Liver (tissue), 10 donors: ENCODE measurements at places on chromosomes 4 and X. TPM values are rescaled to one million over a fixed set of nuclear protein-coding genes. Genes with fewer than 3 reads are reported as not detected.

- no peaks in the 10 kb centered on the region for H3K27me3 ChIP-seq
- no peak for DNase-seq
- H3K4me1 ChIP-seq, result no peaks in the 10 kb centered on the region
- H3K27ac ChIP-seq, result no peak overlapping the region
- H3K36me3 ChIP-seq, result no peaks in the 10 kb centered on the region
- no peak overlapping the region for H3K4me3 ChIP-seq
Observed at GRCh38 chrX:95885074-95885473, 799.6 kb upstream of the DIAPH2 start.

GRCh38 chr4:83112678-83113428, 1.7 kb downstream of the PLAC8 start:
- H3K36me3 ChIP-seq, result no peaks in the 10 kb centered on the region
- peak overlapping the region; percentile 56 for H3K4me3 ChIP-seq
- H3K27ac ChIP-seq, result peak overlapping the region; percentile 25

DNA sequence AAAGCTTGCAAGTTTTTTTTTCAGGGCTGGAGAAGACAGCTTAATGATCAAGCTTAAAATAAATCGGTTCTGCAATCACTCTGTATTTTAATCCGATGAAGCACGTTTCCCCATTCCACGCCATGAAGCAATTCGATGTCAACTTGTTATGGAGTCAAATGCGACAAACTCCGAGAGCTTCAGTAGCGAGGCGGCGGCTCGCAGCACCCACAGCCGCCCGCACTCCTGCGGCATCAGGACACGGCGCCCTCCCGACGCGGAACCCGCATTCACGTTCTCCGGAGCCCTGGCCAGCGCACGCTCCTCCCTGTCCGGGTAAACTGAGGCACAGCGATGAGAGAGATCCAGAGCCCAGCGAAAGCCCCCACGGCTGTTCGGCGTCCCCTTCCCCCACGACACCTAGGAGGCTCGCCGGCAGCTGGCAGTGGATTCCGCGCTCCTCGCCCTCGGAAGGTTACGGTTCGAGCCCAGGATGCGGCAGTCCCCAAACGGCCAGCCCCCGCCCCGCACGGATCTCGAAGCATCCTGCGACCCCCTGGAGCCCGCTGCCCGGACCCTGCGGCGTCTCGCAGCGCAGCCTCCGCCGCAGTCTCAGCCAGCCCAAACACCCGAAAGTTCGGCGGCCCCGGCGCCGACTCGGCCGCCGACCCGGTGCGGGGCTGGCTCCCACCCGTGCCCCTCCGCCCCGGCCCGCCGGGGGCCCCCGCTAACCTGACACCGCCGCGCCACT, 507 bp downstream of the MFAP3L start:
- H3K27ac ChIP-seq, result peak overlapping the region; percentile 40
- peaks cover 4% of the 10 kb centered on the region for H3K36me3 ChIP-seq
- H3K4me3 ChIP-seq, result peak overlapping the region; percentile 65
- no peaks in the 10 kb centered on the region for H3K4me1 ChIP-seq
- no peaks in the 10 kb centered on the region for H3K27me3 ChIP-seq

GRCh38 chr4:184196730-184197385, 20.8 kb downstream of the ENPP6 start:
- H3K27me3 ChIP-seq, result no peaks in the 10 kb centered on the region
- DNase-seq, result no peak
- no peak overlapping the region for H3K4me3 ChIP-seq

DNA sequence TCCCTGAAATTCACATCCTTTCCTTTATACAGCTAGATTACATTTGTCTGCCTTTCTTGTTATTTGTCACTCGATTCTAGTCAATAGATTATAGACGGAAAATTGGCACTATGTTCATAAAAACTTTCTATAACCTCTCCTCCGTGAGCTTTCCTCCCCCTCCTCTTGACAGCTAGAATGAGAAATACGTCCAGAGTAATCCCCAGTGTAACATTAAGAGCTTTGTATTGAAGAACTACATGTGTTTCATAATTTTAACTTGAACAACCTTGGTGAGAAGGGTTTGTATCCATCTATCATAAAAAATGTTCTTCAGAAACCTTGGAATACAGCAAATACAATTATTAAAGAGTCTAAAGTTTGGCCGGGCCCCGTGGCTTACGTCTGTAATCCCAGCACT, 1707.4 kb downstream of the PCDH7 start:
- no peaks in the 10 kb centered on the region for H3K4me1 ChIP-seq
- no peaks in the 10 kb centered on the region for H3K36me3 ChIP-seq
- H3K27me3 ChIP-seq, result no peaks in the 10 kb centered on the region
- H3K4me3 ChIP-seq, result no peak overlapping the region
- no peak for DNase-seq

Gene VCX3B
- not detected for total RNA-seq

Gene DHX15
- total RNA-seq, result 80.9 TPM

Gene STPG2
- 0.67 TPM for total RNA-seq

Gene KLHL8
- total RNA-seq, result 14.4 TPM

Gene MAGEB17
- total RNA-seq, result not detected

Gene TMEM271
- total RNA-seq, result not detected

Gene MAOB
- total RNA-seq, result 34.0 TPM
